ENCODE measurements at places on chromosomes 13 and 19.
A peak's percentile ranks its signal among the peaks of the same experiment; 100 is the strongest.

GRCh38 chr19:10919352-10920287 lies 8.8 kb downstream of the YIPF2 start:
- no peak for DNase-seq

DNA sequence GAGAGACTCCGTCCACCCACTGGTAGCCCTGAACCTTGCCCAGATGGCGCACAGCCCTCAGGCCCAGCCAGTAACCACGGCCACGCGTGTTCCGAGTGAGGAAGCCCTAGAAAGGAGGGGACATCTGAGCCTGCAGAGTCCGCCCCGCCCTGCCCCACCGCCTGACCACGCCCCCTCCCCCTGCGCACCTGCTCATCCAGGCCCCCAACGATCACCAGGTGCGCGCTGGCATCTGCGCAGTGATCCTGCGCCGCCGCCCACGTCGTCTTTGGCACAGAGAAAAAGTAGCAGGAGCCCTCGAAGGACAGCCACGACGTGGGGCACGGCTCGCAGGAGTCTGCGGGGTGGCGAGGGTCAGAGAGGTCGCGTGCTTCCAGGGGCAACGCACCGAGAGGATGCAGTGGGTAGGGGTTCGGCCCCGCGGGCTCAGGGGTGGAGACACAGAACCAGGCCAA lies 2.1 kb downstream of the CLEC4G start:
- DNase-seq, result no peak

DNA sequence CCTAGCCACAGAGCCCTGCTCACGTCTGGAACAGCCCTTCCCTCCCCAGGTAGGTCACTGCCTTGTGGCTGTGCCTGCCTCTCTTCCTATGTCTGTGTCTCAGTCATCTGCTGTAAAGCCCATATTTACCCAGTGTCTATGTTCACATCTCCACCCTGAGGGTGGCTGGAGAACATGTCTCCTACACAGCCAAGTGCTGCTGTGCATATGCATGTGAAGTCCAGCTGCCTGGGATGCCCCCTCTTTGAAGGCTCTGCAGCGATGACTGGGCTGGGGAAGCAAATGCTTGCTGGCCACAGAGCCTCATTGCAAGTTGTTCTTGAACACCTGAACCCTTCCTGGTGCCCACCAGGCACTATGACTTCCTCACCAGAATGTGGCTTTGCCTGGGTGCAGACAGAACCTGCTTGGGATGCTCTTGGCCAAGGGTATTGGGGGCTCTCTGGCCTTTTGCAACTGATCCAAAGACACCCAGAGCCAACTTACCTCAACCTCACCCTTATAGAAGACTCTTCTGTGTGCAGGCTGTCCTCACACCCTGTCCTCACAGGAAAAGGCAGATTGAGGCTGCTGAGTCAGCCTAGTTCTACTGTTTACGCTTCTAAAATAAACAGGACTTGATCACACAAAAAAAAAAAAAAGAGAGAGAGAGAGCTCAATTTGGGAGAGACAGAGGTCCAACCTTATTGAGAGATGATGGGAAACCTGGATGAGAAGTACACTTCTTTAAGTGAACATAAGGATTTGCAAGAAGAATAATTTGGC lies 26.5 kb downstream of the MRPL57 start:
- no peak for DNase-seq

GRCh38 chr19:31100206-31100590 lies 249.0 kb downstream of the TSHZ3 start:
- no peak for DNase-seq

- DNase-seq, result no peak
Measured at GRCh38 chr19:45344621-45345505, 4.3 kb downstream of the KLC3 start.

DNA sequence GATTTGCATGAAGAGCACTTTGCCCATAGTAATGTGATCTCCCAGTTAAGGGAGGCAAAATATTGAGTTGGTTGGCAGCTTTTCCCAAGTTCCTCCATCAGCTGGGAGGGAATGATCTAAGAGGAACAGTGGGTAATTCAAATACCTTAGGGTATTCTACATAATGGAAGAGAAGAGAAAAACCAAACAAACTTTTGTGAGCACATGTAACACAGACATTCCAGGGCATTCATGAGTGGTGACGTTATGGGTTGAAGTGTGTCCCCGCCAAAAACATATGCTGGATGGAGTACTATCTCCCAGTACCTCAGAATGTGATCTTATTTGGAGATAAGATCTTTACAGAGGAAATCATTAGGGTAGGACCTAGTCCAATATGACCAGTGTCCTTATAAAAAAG lies 220.1 kb downstream of the FOXO1 start:
- DNase-seq, result no peak

DNA sequence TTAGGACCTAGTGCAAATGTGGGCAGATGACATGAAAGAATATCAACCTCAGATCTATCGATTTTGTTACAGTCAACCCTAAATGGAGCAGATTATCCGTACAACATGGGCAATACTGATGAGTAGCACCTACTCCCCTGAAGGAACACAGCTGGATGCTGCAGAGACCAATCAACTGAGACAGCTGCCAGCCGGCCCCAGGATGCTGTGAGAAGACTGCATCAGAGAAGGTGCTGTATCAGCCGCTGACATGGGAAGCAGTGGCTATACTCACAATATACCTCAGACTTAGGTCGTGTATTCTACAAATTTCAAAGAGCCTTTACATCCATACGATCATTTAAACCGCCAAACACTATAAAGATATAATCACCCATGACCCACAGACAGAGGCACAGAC lies 95.9 kb upstream of the FNDC3A start:
- no peak for DNase-seq

DNA sequence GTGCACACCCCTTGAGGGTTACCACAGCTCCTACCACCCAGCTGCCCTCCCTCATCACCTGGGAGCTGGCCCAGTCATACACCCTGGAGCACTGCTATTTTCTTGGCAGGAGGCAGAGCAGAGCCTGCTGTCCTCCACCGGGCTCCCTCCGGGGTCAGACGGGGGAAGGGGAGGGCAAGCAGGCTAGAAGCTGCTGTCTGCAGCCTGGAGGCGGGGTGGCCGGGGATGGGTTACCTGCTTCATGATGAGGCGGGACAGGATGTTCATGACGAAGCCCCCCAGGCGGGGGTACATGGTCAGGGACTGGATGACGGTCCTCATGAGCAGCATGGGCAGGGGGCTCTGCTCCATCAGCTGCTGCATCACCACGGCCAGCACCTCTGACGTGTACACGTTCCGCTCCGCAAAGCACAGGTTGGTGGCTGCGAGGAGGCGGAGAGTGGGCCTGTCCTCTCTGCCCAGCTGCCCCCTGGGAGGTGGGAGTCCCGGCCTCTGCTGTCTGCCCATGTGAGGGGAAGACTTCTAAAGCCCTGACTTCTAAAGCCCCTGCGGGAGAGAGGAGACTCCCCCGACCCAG lies 2.7 kb upstream of the RSPH6A start:
- DNase-seq, result no peak

DNA sequence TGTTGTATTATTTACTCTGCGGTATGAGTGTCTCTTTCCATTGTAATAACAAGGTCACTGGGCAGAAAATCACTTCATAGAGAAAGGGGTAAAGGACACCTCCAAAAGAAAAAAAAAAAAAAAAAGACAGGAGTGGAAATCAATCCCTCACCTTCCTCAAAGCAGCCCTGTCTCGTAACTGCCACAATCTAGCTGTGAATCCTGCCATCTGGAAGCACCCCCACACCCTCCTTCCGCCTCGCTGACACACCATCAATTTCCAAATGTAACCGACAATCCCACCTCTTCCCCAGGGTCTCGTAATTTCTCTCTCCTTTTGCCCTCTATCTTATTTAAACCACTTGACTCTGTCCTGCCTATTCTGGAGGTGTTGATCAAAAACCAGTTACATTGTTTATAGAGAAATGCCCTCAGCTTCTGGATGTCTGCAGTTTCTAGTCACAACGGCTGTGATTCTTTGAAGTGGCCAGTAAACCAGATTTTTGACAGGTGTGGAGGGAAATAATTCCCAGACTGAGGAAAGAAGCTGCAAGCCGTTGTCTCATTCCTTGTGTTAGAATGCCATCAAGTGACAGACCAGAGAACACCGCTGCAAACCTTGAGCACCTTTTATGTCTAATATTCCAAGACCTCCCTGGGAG lies 9.1 kb upstream of the POP4 start:
- DNase-seq, result no peak

GRCh38 chr13:53241891-53242348 lies 213.3 kb downstream of the OLFM4 start:
- no peak for DNase-seq

DNA sequence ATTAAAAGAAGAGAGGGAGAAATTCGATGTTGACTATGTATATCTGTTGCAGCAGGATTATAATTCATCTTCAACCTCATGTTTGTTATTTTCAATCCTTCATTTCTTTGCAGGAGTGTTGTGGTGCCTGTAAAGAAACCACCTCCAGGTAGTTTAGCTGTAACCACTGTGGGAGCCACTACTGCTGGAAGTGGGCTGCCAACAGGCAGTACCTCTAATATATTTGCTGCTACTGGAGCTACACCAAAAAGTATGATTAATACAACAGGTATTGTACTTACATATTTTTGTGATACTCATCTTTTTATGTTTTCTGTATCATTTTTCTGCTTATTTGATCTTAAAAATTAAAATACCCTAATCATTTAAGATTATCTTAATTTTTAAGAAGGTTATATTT lies 266.5 kb downstream of the NBEA start:
- no peak for DNase-seq

- peak; percentile 61 for DNase-seq
Measured at GRCh38 chr19:16342002-16342715, 17.5 kb downstream of the KLF2 start.

- DNase-seq, result no peak
Measured at GRCh38 chr13:113607056-113607888, 22.7 kb downstream of the TFDP1 start.

DNA sequence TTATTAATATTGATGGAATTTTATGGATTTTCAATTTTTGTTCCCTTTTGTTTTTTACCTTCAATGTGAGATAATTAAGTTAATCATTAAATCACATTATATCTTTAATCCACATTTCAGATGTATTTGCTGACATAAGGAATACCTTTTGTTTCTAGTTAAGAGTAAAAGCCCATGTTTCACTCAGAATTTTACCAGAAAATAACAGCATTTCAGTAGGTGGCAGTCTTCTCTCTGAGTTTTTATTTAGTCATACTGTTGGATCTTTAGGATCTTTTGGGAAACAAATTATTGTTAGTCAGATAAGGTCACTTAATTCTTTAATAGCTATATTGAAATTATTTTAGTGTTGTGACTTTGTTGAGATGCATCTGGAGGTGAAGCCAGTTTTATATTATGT lies 67.9 kb downstream of the NDFIP2 start:
- no peak for DNase-seq

DNA sequence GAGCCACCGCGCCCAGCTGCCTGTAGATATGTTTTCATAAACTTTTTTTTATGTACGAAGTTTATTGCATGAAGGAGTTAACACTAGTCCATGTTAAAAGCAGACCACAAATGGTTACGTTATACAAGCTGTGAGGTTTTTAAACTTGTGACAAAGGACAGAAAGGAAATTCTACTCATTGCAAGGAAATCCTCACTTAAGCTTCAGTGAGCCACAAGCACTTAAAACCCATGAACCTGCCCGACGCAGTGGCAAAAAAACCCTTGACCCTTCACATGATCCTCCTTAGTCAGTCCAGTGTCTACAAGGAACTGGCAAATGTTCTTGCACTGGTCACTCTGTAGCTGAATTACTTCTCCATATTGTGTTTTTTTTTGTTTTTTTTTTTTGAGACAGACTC lies 4.2 kb downstream of the MPND start:
- no peak for DNase-seq

- DNase-seq, result peak; percentile 31
Measured at GRCh38 chr19:48806518-48806817, 4.4 kb downstream of the BCAT2 start.

DNA sequence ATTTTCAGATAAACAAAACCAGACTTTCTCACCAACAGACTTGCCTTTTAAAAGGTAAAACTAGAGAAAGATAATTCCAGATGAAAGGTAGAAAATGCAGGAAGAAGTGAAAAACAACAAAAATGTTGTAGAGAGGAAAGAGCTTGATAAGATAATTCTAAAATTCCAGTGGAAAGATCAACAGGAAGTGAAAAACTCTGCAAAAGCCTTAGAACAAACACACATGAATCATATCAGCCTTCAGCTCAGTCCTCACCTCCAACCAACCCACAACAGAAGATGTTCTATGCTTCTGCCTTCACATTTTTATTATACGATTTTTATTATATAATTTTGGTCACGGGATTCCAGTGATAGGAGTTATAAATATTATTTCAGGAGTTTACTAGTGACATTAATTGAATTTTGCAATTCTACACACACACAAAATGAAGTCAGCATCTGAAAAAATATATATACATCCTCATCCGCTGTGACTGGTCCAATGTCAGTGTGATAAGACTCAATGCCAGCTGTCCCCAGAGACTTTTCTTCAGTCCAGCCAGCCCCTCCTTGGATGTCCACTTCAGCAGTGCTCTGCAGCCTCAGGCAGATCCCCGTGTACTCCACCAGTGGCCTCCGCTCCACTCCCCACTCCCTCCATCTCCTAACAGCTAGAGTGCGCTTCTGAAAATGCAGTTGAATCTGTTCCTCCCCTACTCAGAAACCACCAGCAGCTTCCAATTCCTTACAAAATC lies 57.9 kb downstream of the GADD45B start:
- DNase-seq, result no peak

DNA sequence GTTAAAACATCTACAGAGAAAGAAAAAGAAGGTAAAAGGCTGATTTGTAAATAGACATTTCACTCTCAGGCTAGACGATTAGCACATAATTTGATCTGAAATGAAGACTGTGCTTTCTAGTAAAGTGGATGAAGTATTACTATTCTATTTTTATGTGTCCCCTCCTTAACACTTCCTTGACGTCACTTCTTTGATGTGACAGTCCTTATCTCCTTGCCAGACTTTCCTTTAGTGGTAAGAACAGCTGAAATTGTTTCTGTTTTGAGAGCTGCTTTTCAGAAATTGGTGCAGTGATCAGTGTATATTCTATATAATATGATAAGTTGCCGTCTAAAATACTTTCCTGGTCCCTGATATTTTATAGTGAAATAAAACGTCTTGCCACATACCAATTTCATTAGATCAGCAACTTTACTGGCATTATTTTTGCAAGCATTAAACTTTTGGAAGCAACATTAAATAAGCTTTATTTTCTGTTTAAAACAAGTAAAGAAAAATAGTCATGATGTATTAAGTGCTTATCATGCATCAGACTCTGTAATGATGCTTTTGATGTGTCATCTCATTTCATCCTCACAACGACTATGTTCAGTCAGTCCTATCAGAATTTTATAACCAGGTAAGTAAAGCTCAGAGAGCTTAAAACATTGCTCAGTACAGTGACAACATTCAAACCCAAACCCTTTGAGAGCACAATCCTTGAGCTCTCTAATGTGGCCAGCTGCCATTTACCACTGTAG lies 210.3 kb upstream of the PCDH9 start:
- no peak for DNase-seq

DNA sequence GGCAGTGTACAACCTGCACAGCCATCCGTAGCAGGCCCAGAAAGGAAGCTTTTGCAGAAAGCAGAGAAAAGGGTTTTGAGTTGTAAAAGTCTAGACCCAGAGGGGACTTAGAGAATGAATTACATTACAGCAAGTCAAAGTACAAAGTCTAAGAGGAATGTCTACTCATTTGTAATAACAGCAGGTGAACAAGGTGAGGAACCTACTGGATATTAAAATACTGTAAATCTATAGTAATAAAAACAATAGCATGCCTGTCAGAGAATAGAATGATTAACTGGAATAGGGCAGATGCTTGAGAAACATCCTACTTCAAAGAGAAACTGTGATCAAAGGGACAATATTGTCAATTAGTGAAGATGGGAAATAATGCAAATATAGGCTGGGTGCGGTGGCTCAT lies 18.3 kb upstream of the ZNF414 start:
- no peak for DNase-seq

Data from activated naive CD8-positive, alpha-beta T cell treated with anti-CD3 and anti-CD28 coated beads, Interleukin-2, amount 50 U/mL, for 24 hours (primary cell).